AG10803 (cell line): ENCODE measurements at places on chromosomes 3 and 15.

GRCh38 chr3:104631254-104631653 is 735.5 kb upstream of the ALCAM start:
- DNase-seq = no peak

DNA sequence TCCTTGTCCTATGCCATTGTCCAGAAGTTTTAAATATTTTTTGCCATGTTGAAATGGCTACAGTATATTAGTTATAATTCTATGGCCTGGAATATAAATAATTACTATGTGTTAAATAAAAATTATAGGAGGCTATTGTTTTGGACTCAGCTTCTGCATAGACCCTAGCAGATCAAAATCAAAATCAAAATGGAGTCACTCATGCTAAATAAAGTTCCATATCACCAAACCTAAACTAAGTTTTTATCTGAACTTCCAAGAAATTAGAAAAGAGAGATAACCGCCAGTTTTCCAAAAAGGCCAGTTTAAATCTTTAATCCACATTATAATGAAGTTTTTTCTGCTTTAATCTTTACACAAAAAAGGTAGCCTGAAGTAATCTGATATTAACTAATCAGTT is 227.8 kb upstream of the P2RY1 start:
- no peak for DNase-seq

DNA sequence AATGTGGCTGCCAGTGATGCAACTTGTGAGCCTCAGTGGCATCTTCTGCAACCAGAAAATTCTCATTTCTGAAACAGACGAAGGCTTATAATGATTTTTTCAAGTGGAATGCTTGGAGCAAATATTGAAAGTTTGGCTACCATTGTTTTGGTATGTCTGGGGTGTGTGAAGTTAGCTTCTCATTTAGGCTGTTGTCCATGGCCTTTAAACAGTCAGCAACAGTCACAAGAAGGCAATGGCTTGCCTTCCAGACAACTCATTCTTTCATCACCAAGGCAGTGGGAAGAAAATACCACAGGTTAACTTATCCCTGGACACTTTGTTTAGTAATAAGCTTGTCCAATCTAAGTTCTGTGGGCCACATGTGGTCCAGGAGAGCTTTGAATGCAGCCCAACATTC is 4.7 kb upstream of the BNC1 start:
- peak; percentile 93 for DNase-seq

GRCh38 chr3:181317508-181317907 is 328.0 kb upstream of the DNAJC19 start:
- DNase-seq = no peak

DNA sequence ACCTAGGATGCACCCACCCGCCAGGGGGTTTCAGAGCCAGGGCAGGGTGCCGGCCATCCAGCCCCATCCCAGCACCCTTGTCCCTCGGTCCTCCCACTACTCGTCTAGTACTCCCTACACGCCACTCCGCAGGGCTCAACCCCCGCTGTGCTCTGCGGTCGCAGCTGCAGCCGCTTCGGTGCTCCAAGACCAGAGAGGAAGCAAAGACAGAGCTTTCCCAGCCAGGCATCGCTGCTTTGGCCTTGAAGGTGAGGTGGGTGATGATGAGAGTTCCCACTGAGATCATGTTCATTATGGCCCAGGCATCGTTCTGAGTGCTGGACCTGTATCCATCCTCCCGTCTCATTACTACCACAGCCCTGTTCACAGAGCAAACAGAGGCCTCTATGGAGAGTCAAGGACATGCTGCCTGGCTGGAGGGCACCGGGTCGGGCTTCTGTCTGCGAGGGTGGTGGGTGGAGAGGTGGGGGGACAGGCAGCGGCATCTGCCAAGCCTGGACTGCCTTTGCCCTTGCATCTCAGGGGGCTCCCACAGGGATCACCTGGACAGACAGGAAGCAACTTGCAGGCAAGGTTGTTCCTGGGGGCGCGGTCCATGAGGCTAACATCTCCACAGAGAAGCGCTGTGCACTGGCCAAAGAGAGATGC is 66.9 kb downstream of the KLF13 start:
- no peak for DNase-seq

DNA sequence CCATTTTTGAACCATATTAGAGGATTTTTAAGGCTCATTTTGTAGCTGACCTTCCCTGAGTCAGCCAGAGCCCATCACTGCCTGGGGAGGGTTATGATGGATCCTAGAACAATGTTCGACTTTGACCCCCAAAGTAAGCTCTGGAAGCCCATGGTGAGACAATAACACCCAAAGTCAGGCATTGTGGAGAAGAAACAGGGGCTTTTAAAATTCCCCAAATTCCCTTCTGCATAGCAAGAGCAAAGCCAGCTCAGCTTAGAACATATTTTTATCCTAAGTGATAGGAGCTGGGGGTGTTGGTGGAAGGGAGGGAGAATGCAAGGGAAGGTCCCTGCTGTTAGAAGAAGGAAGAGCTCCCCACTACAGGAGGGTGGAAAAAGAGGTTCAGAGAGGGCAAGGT is 4.0 kb downstream of the ITGA11 start:
- no peak for DNase-seq

- no peak for DNase-seq
Observed at GRCh38 chr3:77288348-77288747, 248.4 kb downstream of the ROBO2 start.

- peak; percentile 22 for DNase-seq
Observed at GRCh38 chr15:62066663-62067447, at the start of gene C2CD4A. Gene C2CD4A (plus strand): TSS chr15:62066977. CDS start chr15:62067614, 637 bp downstream.

DNA sequence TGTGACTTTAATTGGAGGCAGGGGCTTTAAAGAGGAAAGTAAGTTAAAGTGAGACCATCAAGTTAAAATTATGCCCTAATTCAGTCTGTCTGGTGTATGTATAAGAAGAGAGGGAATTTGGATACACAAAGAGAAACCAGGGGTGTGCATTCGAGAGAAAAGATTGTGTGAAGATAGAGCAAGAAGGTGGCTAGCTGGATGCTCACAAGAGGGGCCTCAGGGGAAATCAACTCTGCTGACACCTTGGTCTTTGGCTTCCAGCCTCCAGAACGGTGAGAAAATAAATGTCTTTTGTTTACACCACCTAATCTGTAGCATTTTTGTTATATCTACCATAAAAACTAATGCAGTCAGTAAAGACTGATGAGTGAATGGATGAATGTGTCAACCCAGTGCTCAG is 907.3 kb upstream of the CFAP20DC start:
- DNase-seq = no peak

DNA sequence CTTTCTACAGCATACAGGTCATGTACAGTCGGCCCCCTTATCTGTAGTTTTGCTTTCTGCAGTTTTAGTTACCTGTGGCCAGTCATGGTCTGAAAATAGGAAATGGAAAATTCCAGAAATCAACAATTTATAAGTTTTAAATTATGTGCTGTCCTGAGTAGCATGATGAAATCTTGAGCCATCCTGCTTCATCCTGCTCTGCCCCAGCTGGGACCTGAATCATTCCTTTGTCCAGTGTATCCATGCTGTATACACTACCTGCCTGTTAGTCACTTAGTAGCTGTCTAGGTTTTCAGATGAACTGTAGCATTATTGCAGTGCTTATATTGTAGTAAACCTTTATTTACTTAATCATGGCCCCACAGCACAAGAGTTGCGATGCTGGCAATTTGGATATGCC is 44.8 kb downstream of the AP4E1 start:
- peak; percentile 54 for DNase-seq

DNA sequence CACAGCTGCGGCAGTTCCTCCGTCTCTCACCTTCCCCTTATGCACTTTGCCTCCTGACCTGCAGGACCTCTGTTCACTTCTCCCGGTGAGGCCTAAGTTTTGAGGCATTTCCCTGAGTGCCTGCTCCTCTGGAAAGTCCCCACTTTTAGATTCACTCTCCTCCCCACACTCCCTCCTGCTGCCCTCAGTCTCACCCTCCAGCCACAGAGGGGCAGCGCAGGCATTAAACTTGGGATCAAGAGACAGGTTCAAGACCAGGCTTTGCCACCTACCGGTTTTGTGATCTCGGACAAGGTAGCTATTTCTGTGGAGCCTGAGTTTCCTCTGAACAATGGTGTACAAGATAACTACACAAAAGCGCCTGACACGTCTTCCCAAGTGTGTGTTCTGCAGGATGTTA is 19.4 kb downstream of the SLC6A11 start:
- DNase-seq = no peak

GRCh38 chr3:71582036-71582611 is 1.4 kb downstream of the FOXP1 start:
- DNase-seq = peak; percentile 33

- DNase-seq = no peak
Observed at GRCh38 chr15:57883701-57884100, 177.2 kb downstream of the POLR2M start.

DNA sequence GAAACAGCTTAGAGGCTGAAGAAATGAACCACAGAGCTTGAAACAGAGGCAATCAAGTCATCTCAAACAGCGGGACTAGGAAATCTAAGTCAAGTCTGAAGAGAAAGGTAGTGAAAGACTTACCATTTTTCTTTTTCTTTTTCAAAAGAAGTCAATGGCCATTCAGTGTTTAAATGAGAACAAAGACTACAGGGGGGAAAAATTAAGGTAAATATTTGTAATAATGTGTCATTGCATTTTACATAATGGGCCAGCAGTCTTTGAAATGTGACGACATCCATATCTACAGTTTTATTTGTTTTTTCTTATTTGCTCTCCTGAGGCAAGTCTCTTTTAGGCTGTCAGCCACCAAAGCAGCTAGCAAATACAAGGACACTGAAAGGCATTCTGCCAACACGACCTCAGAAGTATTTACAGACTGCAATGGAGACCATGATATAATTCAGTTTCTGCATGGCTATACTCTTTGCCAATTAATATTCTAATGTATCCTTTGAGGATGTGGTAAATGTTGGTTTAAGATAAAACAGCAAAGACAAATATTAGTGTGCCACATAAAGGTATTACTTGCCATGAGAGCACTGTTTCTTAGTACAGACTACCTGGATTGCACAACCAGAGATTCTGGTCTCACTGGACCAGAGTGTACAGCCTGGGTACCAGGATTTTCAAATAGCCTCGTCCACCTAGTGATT is 307.0 kb upstream of the THBS1 start:
- no peak for DNase-seq

- peak; percentile 2 for DNase-seq
Observed at GRCh38 chr3:33826206-33826605, 27.8 kb downstream of the PDCD6IP start.

GRCh38 chr3:26236531-26236930 is 386.0 kb upstream of the LRRC3B start:
- DNase-seq = no peak
